ENCODE measurements at places on chromosomes 7 and 10. TPM values are rescaled to one million over a fixed set of nuclear protein-coding genes. Genes with fewer than 3 reads are reported as not detected.

- DNase-seq = no peak
Observed at GRCh38 chr7:132049462-132050304, 493.3 kb upstream of the PODXL start.

- no peak for DNase-seq
Observed at GRCh38 chr10:43350156-43350555, 21.3 kb upstream of the FXYD4 start.

GRCh38 chr10:125116652-125117310 lies 43.6 kb downstream of the CTBP2 start:
- no peak for DNase-seq

PON1 gene
- total RNA-seq = not detected

GRCh38 chr10:45053569-45054100 lies 52.9 kb downstream of the ZNF22 start:
- no peak for DNase-seq

PTF1A gene
- total RNA-seq = not detected
